ENCODE measurements at places on chromosomes 4 and X.
A peak's percentile ranks its signal among the peaks of the same experiment; 100 is the strongest.

DNA sequence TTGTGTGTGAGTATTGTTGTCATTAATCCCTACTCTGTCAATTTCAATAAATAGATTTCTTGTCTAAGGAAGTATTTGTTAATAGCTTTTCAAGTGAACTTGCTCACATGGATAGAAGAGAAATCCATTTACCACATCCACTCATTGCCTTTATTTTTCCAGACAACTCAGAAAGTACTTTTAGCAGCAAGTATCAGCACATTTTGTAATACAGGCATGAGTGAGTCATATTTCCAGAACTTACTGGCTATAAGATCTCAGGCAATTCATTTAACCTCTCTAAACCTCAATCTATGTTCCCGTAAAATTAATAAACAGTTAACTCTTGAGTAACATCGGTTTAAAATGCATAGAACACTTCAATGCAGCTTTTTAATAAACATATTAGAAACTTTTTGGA, 317.9 kb upstream of the PCDH7 start:
- DNase-seq: peak; percentile 20

DNA sequence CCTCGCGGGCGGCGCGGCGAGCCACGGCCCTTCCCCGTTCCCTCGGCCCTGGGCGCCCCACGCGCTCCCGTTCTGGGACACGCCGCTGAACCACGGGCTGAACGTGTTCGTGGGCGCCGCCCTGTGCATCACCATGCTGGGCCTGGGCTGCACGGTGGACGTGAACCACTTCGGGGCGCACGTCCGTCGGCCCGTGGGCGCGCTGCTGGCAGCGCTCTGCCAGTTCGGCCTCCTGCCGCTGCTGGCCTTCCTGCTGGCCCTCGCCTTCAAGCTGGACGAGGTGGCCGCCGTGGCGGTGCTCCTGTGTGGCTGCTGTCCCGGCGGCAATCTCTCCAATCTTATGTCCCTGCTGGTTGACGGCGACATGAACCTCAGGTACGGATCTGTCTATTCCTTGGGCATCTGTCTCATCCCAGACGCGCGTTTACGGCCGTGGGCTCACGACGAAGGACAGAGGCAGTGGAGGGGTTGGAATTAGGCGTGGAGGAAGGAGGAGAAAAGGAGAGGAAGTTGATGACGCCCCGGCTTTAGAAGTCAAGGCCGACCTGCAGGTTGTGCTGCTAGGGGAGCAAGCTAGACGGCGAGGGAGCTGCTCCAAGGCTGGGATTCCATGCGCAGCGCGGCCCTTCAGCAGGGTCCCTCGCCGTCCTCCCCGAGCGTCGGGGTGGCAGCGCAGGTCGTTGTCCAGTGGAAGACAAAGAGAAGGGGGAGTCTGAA, 792 bp downstream of the SLC10A4 start:
- DNase-seq: no peak

GRCh38 chr4:127616898-127617297, 15.9 kb upstream of the INTU start:
- no peak for DNase-seq

- DNase-seq: peak; percentile 15
These were observed 202.3 kb upstream of the NEIL3 start for GRCh38 chr4:177107288-177107921.

DNA sequence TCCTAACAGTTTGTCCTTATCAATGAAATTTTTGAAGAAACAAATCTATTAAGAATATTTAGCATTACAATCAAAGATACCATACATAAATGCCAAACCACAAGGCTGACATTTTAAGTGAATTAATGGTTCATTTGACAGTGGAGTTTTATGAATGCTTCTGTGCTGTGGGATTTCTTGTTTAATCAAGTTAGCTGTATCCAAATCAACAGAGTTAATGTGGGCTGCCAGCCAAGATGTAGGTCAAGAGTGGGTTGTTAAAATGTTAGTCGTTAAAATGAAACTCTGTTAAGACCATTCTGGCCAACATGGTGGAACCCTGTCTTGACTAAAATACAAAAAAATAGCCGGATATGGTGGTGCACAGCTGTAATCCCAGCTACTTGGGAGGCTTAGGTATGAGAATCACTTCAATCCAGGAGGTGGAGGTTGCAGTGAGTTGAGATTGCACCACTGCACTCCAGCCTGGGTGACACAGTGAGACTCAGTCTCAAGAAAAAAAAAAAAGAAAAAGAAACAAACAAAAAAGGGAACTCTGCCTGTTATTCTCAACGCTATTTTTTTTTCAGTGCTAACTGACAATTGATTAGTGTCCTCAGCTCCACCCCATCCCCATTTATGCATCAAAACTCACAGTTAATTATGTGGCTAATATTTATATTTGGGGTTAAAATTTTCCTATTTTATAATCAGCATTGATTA, 20.2 kb downstream of the GPAT3 start:
- no peak for DNase-seq

All from HT1080 (cell line).